ENCODE measurements at places on chromosomes 12 and 14. TPM values are rescaled to one million over a fixed set of nuclear protein-coding genes. Genes with fewer than 3 reads are reported as not detected.

Gene LGR5
- not detected for total RNA-seq

Gene SYCP3
- under 0.01 TPM for total RNA-seq

Gene OGFOD2
- total RNA-seq, result 15.0 TPM

Gene TSHR
- not detected for total RNA-seq

Gene HOXC11
- not detected for total RNA-seq

Gene ARID4A
- total RNA-seq, result 7.2 TPM

Gene CPSF2
- 35.3 TPM for total RNA-seq

Gene SERPINA4
- not detected for total RNA-seq

Gene OTX2
- not detected for total RNA-seq

Gene FAM90A1
- not detected for total RNA-seq

Gene KRT73
- total RNA-seq, result not detected

Gene SMIM41
- total RNA-seq, result 0.13 TPM

Gene CLECL1
- not detected for total RNA-seq

Gene FOXJ2
- total RNA-seq, result 5.1 TPM

Gene GAS2L3
- 1.0 TPM for total RNA-seq

Gene TMEM132D
- not detected for total RNA-seq

Data from bronchial epithelial cell (primary cell).